ENCODE measurements at places on chromosomes 16 and 17.

DNA sequence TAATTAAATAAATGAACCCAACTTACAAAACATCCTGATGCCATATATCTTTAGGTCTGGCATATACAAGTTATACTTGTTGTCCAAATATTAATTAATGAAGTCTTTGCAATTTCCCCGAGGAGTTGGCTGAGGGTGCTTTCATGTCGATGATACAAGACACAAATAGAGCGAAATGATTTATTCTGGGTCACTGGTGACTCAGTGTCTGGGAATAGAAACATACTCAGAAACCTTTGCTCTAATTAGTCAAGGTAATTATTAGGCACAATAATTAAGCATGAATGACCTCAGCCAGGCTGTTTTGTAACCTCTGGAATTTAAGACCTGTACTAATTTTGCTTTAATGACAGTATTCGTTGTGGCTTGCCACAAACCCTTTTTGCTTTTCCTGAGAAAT is 37.0 kb upstream of the HAPSTR1 start:
- no peak for DNase-seq

DNA sequence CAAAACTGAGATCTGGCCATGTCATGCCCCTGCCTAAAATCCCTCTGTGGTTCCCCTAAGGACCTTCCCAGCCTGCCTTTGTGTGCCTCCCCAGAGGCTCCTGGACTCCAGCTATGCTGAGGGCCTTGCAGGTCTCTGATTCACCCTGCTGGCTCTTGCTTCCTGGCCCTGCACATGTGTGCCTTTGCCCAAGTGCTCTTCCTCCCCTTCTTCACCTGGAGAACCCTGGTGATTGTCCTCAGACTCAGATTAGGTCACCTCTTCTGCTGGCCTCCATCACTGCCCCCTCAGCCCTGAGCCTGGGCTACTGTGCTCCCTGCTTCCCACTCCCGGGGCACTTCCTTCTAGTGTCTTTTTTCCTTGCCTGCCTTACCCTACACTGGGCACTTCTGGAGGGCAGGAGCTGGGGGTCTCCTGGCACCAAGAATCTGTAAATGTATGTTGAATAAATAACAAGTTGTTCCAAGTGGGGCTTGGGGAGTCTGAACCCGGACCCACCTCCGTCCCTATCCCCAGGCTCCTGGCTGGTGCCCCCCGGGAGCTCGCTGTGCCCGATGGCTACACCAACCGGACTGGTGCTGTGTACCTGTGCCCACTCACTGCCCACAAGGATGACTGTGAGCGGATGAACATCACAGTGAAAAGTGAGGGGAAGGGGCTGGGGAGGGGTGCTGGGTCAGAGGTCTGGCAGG is 7.8 kb downstream of the ITGA3 start:
- no peak for DNase-seq

DNA sequence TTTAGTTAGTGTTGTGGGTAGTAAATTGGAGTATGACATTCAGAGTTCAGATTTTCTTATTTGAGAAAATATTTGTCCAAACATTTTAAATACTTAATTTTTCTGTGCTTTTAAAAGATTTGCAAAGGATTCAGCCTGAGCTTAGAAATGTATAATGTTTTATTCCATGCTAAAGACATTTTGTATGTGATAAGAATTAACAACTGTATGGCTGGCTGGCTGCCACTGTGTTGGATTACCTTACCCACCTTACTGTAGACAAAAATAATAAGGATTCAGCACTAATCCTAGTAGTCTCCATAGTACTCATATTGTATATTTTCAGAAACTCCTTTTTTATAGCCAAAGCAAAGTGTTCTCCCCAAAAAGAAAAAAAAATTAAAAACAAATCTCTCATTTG is 74.8 kb downstream of the TANC2 start:
- no peak for DNase-seq

- DNase-seq, result no peak
Measured at GRCh38 chr16:69191136-69191535, 4.2 kb downstream of the SNTB2 start.

GRCh38 chr17:50691550-50692447 is 15.9 kb downstream of the ANKRD40 start:
- no peak for DNase-seq
